Stomach (tissue), 19 donors: ENCODE measurements at places on chromosomes 2 and 18.
A peak's percentile ranks its signal among the peaks of the same experiment; 100 is the strongest.

GRCh38 chr2:105864262-105864661 is 119.5 kb downstream of the NCK2 start:
- H3K36me3 ChIP-seq, result peaks cover 6% of the 10 kb centered on the region
- no peak for DNase-seq
- H3K4me3 ChIP-seq, result no peak overlapping the region
- peaks cover 24% of the 10 kb centered on the region for H3K4me1 ChIP-seq
- H3K27me3 ChIP-seq, result no peaks in the 10 kb centered on the region

- DNase-seq, result no peak
- no peak overlapping the region for H3K4me3 ChIP-seq
- H3K4me1 ChIP-seq, result peaks cover 8% of the 10 kb centered on the region
- no peaks in the 10 kb centered on the region for H3K36me3 ChIP-seq
Measured at GRCh38 chr2:177759443-177759842, 313.1 kb downstream of the PDE11A start.

- H3K4me3 ChIP-seq, result no peak overlapping the region
- H3K27me3 ChIP-seq, result no peaks in the 10 kb centered on the region
- no peaks in the 10 kb centered on the region for H3K4me1 ChIP-seq
- no peaks in the 10 kb centered on the region for H3K36me3 ChIP-seq
- DNase-seq, result no peak
- H3K27ac ChIP-seq, result no peak overlapping the region
Measured at GRCh38 chr18:50105027-50105426, 89.9 kb downstream of the MYO5B start.

- peak; percentile 50 for DNase-seq
- H3K4me1 ChIP-seq, result no peaks in the 10 kb centered on the region
- no peak overlapping the region for H3K4me3 ChIP-seq
Measured at GRCh38 chr2:16126517-16127275, 186.3 kb downstream of the MYCN start.

- DNase-seq, result no peak
- no peaks in the 10 kb centered on the region for H3K27me3 ChIP-seq
- peaks cover 11% of the 10 kb centered on the region for H3K4me1 ChIP-seq
- no peaks in the 10 kb centered on the region for H3K36me3 ChIP-seq
Measured at GRCh38 chr2:38722271-38723061, 28.7 kb downstream of the SRSF7 start.

DNA sequence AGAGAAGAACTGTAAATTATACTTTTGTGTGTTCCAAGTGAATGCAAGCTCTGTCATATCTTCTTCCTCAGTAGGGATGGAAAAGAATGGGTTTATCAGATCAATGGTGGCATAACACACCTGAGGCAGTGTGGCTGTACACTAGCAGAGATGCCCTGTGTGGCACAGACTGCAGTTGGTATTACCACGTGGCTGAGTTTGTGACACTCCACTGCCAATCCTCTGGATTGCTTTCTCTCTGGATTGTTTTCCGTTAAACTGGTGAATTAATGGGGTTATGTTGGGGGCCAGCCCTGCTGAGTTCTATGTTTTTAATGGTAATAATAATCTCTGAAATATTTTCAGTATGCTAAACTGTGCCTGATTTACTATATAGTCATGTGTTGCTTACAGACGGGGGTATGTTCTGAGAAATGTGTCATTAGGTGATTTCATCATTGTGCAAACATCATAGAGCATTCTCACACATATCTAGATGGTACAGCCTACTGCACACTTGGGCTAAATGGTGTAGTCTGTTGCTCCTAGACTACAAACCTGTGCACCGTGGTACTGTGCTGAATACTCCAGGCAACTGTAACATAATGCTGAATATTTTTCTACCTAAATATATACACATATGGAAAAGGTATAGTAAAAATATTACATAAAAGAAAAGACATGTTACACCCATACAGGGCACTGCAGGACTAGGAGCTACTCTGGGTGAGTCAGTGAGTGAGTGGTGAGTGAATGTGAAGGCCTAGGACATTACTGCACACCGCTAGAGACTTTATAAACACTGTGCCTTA is 84.7 kb upstream of the ST6GAL2 start:
- no peaks in the 10 kb centered on the region for H3K27me3 ChIP-seq
- H3K4me3 ChIP-seq, result no peak overlapping the region
- no peak overlapping the region for H3K27ac ChIP-seq
- no peak for DNase-seq
- H3K36me3 ChIP-seq, result no peaks in the 10 kb centered on the region

- H3K4me3 ChIP-seq, result no peak overlapping the region
- H3K27me3 ChIP-seq, result no peaks in the 10 kb centered on the region
- no peak for DNase-seq
- H3K27ac ChIP-seq, result no peak overlapping the region
- no peaks in the 10 kb centered on the region for H3K4me1 ChIP-seq
Measured at GRCh38 chr18:46711444-46711863, 45.4 kb downstream of the ST8SIA5 start.

DNA sequence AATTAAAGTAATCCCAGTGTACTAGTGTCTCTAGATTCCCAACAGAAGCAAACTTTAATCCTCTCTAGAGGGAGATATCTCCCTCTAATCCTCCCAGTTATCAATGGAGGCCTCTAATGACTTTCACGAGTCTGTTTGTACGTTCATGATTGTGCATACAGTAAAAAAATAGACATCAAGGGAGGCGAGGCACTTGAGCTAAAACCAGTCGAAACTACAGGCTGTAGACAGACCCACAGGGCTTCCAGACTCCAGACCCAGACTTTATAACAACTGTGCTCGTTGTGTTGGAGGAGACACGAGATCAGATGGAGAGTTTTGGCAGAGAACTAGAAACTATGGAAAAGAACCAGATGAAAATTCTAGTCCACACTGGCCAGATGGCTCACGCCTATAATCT is 7.0 kb downstream of the DGKD start:
- H3K27me3 ChIP-seq, result no peaks in the 10 kb centered on the region
- peaks cover 4% of the 10 kb centered on the region for H3K36me3 ChIP-seq
- H3K4me3 ChIP-seq, result no peak overlapping the region
- DNase-seq, result no peak

DNA sequence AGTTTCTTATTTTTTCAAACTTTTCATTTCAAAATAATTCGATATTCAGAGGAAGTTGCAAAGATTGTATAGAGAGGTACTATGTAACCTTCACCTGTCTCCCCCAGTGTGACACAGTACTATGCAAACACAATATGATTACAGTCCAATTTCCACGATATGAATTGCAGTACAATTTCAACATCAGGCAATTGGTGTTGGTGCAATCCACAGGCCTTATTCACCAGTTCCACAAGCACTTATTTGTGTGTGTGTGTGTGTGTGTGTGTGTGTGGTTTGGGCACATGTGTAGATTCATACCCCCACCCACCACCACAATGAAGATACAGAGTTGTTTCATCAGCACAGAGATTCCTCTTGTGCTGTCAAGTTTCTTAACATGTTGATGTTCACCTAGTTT is 69.7 kb upstream of the ARL4C start:
- no peaks in the 10 kb centered on the region for H3K36me3 ChIP-seq
- H3K27me3 ChIP-seq, result no peaks in the 10 kb centered on the region

DNA sequence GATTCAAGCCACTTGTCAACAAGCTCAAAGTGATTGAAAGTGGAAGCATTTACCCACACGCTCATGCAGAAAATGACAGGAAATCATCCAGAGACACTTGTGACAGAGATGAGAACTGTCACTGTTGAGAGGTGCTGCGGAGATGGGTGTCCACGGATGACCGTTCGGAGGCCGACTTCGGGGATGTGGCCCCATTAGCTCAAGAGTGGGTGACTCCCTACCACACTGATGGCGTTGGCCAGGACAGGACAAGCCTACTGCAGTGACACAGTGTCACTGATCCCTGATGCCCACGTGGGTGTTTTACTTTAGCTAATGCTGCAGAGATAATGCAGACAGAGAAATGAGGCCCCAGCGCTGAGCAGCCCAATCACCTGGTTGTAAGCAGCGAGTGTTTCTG is 81.5 kb upstream of the YWHAQ start:
- no peaks in the 10 kb centered on the region for H3K4me1 ChIP-seq
- no peaks in the 10 kb centered on the region for H3K27me3 ChIP-seq
- no peak overlapping the region for H3K27ac ChIP-seq

DNA sequence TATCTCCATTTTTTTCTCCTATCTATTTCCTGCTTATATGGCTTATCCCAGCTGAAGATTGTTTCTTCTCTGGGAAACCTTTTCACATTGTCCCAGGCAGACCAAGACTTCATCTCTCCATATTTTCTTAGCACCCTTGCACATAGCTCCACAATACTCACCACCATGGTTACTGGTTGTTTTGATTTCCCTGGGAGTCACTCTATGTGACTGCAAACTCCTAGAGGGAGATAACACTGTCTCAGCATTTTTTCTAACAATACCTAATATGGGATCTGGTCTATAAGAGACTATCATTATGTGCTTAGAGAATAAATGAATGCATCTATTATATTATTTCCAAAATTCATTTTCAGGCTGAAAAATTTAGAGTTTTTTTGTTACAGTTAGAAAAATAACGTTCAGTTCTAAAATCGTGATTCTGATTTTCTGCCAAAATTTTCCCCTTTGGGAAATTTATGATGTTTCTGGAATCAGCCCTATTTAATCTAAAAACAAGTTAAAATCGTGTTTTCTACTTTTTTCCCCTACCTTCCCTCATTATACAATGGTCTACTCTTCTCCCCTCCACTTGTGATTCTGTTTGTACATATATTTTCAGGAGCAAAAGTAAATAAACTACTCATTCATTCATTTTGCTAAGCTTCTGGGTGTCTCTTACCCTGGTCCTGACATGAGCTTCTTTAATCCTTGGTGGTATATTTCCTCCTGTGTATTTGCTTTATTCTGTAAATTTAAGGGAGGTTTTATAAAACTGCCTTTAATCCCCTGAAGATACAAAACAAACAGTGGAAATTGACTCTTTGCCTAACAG is 95.4 kb downstream of the HNMT start:
- H3K4me3 ChIP-seq, result no peak overlapping the region
- H3K36me3 ChIP-seq, result no peaks in the 10 kb centered on the region
- no peak overlapping the region for H3K27ac ChIP-seq
- H3K4me1 ChIP-seq, result no peaks in the 10 kb centered on the region
- DNase-seq, result no peak
- H3K27me3 ChIP-seq, result no peaks in the 10 kb centered on the region

DNA sequence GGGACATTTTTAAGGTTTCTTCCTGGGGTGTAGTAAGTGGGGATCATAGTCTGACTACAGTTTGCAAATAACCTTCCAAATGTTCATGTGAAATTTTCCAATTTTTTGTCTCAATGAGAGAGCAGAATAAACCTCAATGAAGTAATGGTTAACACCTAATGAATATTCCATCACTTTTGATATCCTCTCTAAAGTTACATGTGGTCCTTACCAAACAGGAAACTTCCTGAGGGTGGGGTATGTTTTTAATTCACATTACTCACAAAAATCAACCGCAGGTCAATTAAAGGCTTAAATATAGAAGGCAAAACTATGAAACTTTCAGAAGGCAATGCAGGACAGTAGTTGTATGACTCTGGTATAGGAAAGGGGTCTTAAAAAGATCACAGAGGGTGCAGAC is 13.2 kb downstream of the ZNF407 start:
- H3K27me3 ChIP-seq, result no peaks in the 10 kb centered on the region
- no peak overlapping the region for H3K4me3 ChIP-seq
- H3K27ac ChIP-seq, result no peak overlapping the region

GRCh38 chr2:219492575-219492974 is 6.1 kb upstream of the GMPPA start:
- H3K27ac ChIP-seq, result no peak overlapping the region
- peaks cover 37% of the 10 kb centered on the region for H3K27me3 ChIP-seq
- peaks cover 25% of the 10 kb centered on the region for H3K4me1 ChIP-seq
- peaks cover 39% of the 10 kb centered on the region for H3K36me3 ChIP-seq
- DNase-seq, result no peak
- no peak overlapping the region for H3K4me3 ChIP-seq

DNA sequence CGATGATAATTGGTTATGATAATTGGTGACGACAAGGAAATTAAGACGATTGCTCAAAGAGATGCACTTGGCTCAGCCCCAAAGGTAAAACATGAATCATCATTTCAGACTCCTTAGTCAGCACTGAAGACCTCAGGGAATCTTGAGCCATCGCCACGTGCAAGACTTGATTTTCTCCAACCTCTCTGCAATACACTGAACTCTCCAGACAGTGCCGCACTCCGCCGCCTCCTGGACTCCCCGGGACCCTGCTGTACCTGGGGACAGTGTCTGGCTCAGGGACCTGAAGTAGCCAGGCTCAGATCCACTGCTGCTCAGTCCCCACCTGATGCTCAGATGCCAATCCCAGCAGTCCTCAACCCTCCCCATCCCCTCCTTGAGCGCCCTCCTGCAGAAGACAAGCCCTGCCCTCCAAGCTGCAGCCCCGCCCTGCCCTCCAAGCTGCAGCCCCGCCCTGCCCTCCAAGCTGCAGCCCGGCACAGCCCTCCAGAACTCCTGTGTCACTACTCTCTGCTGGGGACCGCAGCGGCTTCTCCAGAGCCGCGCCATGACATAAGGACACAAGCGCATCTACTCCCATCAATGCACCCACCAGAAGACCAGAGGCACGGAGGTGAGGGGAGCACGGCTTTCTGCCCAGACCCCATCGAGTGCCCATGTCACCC is 1.1 kb downstream of the TMEM18 start:
- H3K27me3 ChIP-seq, result no peaks in the 10 kb centered on the region
- peak overlapping the region; percentile 52 for H3K27ac ChIP-seq
- DNase-seq, result peak; percentile 71
- peaks cover 31% of the 10 kb centered on the region for H3K4me1 ChIP-seq
- H3K4me3 ChIP-seq, result peak overlapping the region; percentile 67

DNA sequence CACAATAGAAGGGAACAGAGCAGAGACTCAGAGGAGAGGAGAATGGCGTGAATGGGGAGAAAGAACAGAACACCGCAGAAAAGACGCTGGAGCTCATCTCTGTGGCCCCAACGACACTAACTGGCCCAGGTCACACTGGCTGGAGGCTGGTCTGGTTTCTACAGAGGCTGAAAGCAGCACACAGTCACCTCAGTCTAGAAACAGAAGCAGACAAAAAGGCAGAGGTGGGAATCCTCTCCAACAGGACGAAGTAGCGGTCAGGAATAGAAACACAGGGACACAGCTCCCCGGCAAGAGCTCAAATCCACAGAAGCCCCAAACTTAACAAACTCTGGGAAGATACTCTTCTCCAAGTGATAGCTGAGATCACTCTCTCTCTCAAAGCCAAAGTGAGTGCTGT is 9.2 kb downstream of the SLC66A2 start:
- H3K4me3 ChIP-seq, result no peak overlapping the region
- peak; percentile 4 for DNase-seq
- peaks cover 63% of the 10 kb centered on the region for H3K36me3 ChIP-seq
- H3K27ac ChIP-seq, result no peak overlapping the region
- H3K27me3 ChIP-seq, result no peaks in the 10 kb centered on the region
- H3K4me1 ChIP-seq, result peaks cover 25% of the 10 kb centered on the region
